ENCODE measurements at places on chromosomes 3 and 15. TPM values are rescaled to one million over a fixed set of nuclear protein-coding genes. Genes with fewer than 3 reads are reported as not detected.
A peak's percentile ranks its signal among the peaks of the same experiment; 100 is the strongest.

- no peak overlapping the region for H3K4me3 ChIP-seq
- no peaks in the 10 kb centered on the region for H3K36me3 ChIP-seq
- DNase-seq = no peak
- no peaks in the 10 kb centered on the region for H3K27me3 ChIP-seq
- no peak overlapping the region for H3K27ac ChIP-seq
Measured at GRCh38 chr15:83592370-83593040, 61.4 kb upstream of the ADAMTSL3 start.

- DNase-seq = no peak
- peaks cover 42% of the 10 kb centered on the region for H3K27me3 ChIP-seq
- peaks cover 8% of the 10 kb centered on the region for H3K4me1 ChIP-seq
- no peak overlapping the region for H3K27ac ChIP-seq
- no peak overlapping the region for H3K4me3 ChIP-seq
Measured at GRCh38 chr3:55491296-55491816, 4.2 kb upstream of the WNT5A start.

DNA sequence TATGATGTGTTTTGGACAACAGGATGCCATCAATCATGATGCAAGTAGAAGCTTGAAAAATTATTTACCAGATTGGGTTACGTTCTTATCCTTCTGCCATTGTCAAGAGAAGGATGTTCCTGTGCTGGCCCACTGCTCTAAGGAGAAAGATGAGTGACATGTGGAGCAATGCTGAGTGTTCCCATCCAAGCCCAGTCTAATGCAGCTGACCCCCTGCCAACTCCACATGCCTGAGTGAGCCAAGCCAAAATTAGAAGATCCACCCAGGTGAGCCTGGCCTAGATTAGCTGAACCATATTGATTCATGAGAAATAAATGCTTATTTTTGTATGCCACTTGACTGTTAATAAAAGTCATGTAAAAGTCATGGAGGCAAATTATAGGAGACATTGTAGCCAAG lies 446.5 kb downstream of the CNTN3 start:
- DNase-seq = no peak
- H3K27me3 ChIP-seq = no peaks in the 10 kb centered on the region
- H3K27ac ChIP-seq = no peak overlapping the region
- H3K4me1 ChIP-seq = no peaks in the 10 kb centered on the region
- H3K36me3 ChIP-seq = no peaks in the 10 kb centered on the region

GRCh38 chr15:48469681-48470080 lies 138.5 kb downstream of the DUT start:
- no peak overlapping the region for H3K4me3 ChIP-seq
- no peaks in the 10 kb centered on the region for H3K36me3 ChIP-seq
- no peak for DNase-seq
- H3K27ac ChIP-seq = no peak overlapping the region
- H3K27me3 ChIP-seq = no peaks in the 10 kb centered on the region

DNA sequence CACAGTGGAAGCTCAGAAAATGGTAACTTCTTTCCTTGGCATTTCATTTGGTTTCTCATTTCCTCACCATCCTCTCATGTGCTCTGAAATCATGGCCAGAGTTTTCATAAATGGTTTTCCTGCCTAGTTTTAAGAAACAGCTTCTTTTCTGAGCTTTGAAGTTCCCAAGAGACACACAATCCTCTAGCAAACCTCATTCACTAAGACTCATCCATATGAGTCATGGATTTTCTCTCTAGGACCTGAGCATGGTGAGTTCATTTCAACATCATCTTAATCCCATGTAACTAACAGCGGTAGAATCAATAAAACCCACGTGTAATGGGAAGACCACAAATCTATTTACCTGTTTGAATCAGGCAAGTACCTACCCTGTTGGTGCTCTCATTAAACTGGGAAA lies 274.5 kb upstream of the LRTM1 start:
- H3K4me1 ChIP-seq = no peaks in the 10 kb centered on the region
- H3K27me3 ChIP-seq = no peaks in the 10 kb centered on the region
- no peaks in the 10 kb centered on the region for H3K36me3 ChIP-seq

DNA sequence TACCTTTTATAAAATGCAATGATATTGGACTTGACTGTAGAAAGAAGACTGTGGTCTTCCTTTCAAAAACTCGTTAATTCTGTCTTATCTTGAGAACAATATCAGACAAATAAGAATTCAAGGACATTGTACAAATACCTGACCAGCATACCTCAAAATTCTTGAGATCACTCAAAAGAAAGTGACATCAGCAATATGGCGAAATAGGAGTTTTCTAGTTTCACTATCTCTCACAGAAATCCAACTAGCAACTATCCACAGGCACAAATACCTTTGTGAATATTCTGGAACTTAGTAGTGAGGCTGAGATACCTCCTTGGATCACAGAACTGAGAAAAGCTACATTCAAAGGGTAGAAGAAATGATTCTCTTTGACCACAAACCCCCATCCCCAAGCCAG lies 419.7 kb downstream of the ZNF385D start:
- no peaks in the 10 kb centered on the region for H3K36me3 ChIP-seq
- no peak overlapping the region for H3K4me3 ChIP-seq
- H3K4me1 ChIP-seq = no peaks in the 10 kb centered on the region
- no peak for DNase-seq
- H3K27ac ChIP-seq = no peak overlapping the region

DNA sequence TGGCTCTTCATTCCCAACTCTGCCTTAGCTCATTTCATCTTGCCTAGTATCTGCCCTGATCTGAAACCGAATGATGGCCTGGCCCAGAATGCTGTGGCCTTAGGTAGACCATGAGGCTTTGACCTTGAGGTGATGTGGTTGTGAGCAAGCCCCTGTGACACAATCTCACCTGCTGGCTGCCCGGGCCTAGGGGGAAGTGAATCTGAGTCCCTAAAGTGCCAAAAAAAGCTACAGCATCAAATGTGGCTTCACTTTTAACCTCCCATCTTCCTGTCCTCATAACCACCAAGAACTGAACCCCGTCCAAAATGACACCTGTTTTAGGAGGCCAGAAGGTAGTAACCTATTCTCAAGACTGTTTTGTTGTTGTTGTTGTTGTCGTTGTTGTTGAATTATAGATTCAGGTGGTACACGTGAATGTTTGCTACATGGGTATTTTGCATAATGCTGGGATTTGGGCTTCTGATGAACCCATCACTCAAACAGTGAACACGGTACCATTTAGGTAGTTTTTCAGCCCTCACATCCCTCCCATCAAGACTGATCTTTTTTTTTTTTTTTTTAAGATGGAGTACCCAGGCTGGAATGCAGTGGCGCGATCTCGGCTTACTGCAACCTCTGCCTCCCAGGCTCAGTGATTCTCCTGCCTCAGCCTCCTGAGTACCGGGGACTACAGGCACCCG lies 54.6 kb downstream of the MCCC1 start:
- no peaks in the 10 kb centered on the region for H3K27me3 ChIP-seq
- no peak for DNase-seq
- no peaks in the 10 kb centered on the region for H3K36me3 ChIP-seq
- H3K27ac ChIP-seq = no peak overlapping the region
- no peak overlapping the region for H3K4me3 ChIP-seq

GRCh38 chr3:127611251-127611650 lies 13.0 kb downstream of the MCM2 start:
- DNase-seq = no peak
- H3K4me1 ChIP-seq = no peaks in the 10 kb centered on the region
- peaks cover 90% of the 10 kb centered on the region for H3K36me3 ChIP-seq
- H3K4me3 ChIP-seq = no peak overlapping the region
- H3K27ac ChIP-seq = no peak overlapping the region

DNA sequence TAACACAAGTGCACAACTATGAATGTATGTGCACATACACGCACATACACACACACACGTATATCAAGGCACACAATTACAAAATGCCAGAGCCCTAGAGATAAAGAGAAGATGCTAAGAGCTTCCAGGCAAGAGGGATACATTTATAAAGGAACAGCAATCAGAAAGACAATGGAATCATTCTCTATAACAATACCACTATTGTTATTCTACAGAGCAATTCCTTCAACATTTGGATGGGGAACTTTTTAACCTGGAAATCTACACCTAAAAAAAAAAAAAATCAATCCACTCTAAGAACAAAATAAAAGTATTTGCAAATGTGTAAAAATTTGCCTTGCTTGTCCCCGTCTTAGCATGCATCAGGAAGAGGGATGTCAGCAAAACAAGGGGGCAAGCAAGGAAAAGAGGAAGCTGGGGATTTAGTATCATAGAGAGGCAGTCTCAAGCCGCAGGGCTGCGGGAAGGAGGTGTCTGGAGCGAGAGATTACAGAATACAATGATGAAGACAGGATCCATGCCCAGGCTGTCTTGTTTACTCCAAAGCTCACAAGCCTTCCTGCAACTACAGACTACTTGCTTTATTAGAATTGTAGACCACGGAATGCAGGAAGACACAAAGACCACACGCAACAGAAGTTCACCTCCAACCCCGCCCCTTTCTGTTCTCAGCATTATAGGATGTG lies 220.2 kb downstream of the NTRK3 start:
- H3K4me1 ChIP-seq = peaks cover 10% of the 10 kb centered on the region
- no peaks in the 10 kb centered on the region for H3K36me3 ChIP-seq
- peak overlapping the region; percentile 55 for H3K27ac ChIP-seq
- H3K27me3 ChIP-seq = no peaks in the 10 kb centered on the region
- no peak for DNase-seq

- no peak for DNase-seq
- H3K4me3 ChIP-seq = no peak overlapping the region
- no peaks in the 10 kb centered on the region for H3K4me1 ChIP-seq
- no peak overlapping the region for H3K27ac ChIP-seq
- H3K27me3 ChIP-seq = no peaks in the 10 kb centered on the region
Measured at GRCh38 chr3:125398952-125399351, 23.8 kb upstream of the ZNF148 start.

DNA sequence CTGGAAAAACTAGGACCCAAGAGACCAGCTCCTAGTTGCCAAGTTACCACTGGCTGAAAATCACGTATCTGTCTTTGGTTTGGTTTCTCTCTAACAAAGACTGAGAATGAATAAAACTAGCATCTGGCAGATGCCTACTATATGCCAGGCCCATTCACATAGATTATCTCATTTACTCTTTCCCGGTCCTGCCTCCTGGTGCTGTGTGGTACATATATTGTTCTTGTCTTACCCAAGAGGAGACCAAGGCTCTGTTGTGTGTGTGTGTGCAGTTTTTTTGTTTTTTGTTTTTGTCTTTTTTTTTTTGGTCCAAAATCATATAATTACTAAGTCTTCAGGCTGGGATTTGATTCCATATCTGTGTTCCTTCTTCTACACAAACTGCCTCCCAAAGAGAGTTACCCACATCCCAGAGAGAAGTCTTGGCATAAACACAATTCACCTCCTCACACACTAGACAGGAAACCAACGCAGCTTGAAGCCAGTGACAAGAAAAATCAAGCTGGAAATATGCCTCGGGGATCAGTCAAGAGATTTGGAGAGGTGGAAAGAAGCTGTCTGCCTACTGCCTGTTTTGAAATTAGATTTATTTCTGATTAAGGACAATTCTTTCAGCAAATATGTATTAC lies 891 bp downstream of the AHSG start:
- H3K27me3 ChIP-seq = no peaks in the 10 kb centered on the region
- DNase-seq = no peak
- H3K4me1 ChIP-seq = peaks cover 7% of the 10 kb centered on the region
- H3K36me3 ChIP-seq = no peaks in the 10 kb centered on the region
- H3K4me3 ChIP-seq = no peak overlapping the region

GRCh38 chr3:43759297-43759782 lies 68.6 kb downstream of the ABHD5 start:
- no peaks in the 10 kb centered on the region for H3K27me3 ChIP-seq
- H3K27ac ChIP-seq = no peak overlapping the region
- peaks cover 3% of the 10 kb centered on the region for H3K4me1 ChIP-seq
- peak; percentile 13 for DNase-seq

GRCh38 chr15:81235276-81236123 lies 38.8 kb downstream of the IL16 start:
- no peaks in the 10 kb centered on the region for H3K36me3 ChIP-seq
- DNase-seq = no peak
- H3K4me3 ChIP-seq = no peak overlapping the region
- no peak overlapping the region for H3K27ac ChIP-seq
- H3K27me3 ChIP-seq = no peaks in the 10 kb centered on the region

GRCh38 chr3:42159706-42160472 lies 68.7 kb downstream of the TRAK1 start:
- peak; percentile 82 for DNase-seq
- H3K27me3 ChIP-seq = no peaks in the 10 kb centered on the region
- peaks cover 6% of the 10 kb centered on the region for H3K4me1 ChIP-seq
- peak overlapping the region; percentile 62 for H3K4me3 ChIP-seq

DNA sequence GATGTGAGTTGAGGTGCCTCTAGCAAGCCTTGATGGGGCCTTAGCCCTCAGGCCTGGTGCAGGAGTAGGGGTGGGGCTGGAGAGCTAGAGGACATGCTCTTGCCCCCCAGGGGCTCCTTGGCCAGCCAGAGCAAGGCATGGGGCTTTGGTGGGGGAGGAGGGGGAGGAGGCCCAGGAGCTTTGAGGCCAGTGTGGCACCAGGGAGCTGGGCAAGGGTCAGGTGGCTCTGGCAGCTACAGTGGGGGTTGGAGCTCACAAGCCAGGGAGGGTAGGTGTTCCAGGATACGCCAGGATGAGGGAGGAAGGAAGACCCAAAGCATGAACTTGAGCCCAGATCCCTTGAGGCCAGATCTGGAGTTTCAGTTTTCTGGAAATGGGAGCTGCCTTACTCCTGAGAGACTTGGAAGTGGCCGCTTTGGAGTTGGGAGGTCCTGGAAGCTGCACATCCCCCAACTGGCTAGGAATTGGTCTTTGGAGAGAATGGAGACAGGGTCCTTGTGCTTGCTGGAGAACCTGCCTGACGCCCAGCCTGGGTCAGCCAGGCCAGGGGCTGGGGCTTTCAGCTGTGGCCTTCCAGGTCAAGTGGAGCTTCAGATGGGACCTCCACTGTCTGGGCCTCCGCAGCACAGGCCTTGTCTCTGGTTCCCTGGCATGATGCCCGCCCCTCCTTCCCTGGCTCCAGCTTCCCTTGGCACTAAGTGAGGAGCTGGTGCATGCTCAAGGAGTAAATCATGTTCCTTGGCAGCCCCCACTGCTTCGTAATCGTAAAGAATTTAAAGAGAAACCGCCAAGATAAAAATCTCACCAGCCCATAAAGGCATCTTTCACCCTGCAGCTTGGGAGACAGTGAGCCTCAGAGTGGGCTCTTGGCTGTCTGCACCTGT lies 8.7 kb downstream of the SEMA3F start:
- peaks cover 11% of the 10 kb centered on the region for H3K36me3 ChIP-seq
- no peak overlapping the region for H3K4me3 ChIP-seq
- H3K27me3 ChIP-seq = no peaks in the 10 kb centered on the region
- no peak overlapping the region for H3K27ac ChIP-seq
- H3K4me1 ChIP-seq = peaks cover 13% of the 10 kb centered on the region

- peaks cover 1% of the 10 kb centered on the region for H3K27me3 ChIP-seq
- H3K4me3 ChIP-seq = no peak overlapping the region
- no peaks in the 10 kb centered on the region for H3K4me1 ChIP-seq
Measured at GRCh38 chr3:122215592-122216298, 32.3 kb downstream of the CASR start.

GRCh38 chr3:122941228-122942206 lies 86.0 kb downstream of the SEMA5B start:
- no peak for DNase-seq
- no peak overlapping the region for H3K27ac ChIP-seq
- no peaks in the 10 kb centered on the region for H3K27me3 ChIP-seq
- H3K4me1 ChIP-seq = no peaks in the 10 kb centered on the region
- H3K4me3 ChIP-seq = no peak overlapping the region

GRK7 gene
- total RNA-seq = not detected

PLA2G4D gene
- 0.33 TPM for total RNA-seq

KIF7 gene
- 14.0 TPM for total RNA-seq

TRIM42 gene
- total RNA-seq = not detected
